ENCODE measurements at places on chromosomes 7 and 10. TPM values are rescaled to one million over a fixed set of nuclear protein-coding genes. Genes with fewer than 3 reads are reported as not detected.

The PGAM2 gene
- total RNA-seq: not detected

The SAMD9 gene
- 25.6 TPM for total RNA-seq

- no peaks in the 10 kb centered on the region for H3K36me3 ChIP-seq
- no peaks in the 10 kb centered on the region for H3K27me3 ChIP-seq
- H3K4me3 ChIP-seq: no peak overlapping the region
- no peak overlapping the region for H3K27ac ChIP-seq
Observed at GRCh38 chr10:85916286-85916685, 450.3 kb downstream of the GRID1 start.

GRCh38 chr10:14470920-14471319 is 140.2 kb upstream of the FRMD4A start:
- H3K27me3 ChIP-seq: no peaks in the 10 kb centered on the region
- H3K36me3 ChIP-seq: no peaks in the 10 kb centered on the region
- no peak for DNase-seq
- H3K4me1 ChIP-seq: no peaks in the 10 kb centered on the region
- H3K27ac ChIP-seq: no peak overlapping the region

DNA sequence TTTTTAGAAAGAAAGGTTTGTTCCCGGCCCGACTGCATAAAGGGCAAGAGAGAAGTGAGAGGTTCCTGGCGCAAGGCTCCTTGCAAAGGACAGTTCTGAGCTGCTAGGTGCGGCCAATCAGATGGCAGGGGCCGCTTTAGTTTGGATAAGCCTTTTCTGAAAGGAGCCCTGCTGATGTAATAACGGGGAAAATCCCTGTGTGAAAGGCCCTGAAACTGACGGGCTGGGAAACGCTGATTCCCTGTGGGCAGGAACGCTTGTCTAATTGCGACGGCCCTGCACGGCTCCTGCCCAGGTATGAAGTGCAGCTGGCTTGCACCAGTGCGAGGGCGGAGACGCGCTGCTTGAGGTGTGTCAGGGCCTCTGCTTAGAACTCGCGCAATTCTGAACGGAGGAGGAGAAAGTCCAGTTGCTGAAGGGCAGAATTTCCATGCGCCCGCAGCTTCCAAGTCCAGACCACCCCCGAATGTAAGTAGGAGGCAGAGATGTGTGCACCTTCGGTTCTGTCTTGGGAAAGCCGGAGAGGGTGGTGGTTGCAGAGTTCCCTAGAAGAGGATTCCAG is 30.5 kb downstream of the TACC2 start:
- H3K36me3 ChIP-seq: no peaks in the 10 kb centered on the region
- peak overlapping the region; percentile 84 for H3K27ac ChIP-seq
- H3K4me3 ChIP-seq: no peak overlapping the region
- peak; percentile 89 for DNase-seq
- H3K4me1 ChIP-seq: no peaks in the 10 kb centered on the region

DNA sequence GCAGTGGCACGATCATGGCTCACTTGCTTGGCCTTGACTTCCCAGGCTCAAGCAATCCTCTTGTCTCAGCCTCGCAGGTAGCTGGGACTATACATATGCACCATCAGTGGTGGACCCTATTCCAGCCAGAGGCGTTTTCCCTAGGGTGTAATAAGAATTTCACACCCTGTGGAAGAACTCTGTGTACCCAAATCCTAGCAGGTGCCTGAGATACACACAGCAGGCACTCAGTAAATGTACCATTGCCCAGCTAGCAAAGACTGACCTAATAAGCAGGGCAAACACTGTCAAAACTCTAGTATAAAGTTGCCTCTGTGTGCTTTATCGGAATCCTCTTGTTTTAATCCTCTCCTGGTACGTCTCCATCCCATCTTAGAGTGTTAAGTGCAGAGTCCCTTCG is 33.7 kb upstream of the BHLHA15 start:
- no peaks in the 10 kb centered on the region for H3K36me3 ChIP-seq
- H3K4me3 ChIP-seq: no peak overlapping the region
- no peak for DNase-seq
- H3K27ac ChIP-seq: no peak overlapping the region
